Tibial nerve (tissue), 4 donors: ENCODE measurements at places on chromosomes 11 and 22. TPM values are rescaled to one million over a fixed set of nuclear protein-coding genes. Genes with fewer than 3 reads are reported as not detected.
A peak's percentile ranks its signal among the peaks of the same experiment; 100 is the strongest.

DNA sequence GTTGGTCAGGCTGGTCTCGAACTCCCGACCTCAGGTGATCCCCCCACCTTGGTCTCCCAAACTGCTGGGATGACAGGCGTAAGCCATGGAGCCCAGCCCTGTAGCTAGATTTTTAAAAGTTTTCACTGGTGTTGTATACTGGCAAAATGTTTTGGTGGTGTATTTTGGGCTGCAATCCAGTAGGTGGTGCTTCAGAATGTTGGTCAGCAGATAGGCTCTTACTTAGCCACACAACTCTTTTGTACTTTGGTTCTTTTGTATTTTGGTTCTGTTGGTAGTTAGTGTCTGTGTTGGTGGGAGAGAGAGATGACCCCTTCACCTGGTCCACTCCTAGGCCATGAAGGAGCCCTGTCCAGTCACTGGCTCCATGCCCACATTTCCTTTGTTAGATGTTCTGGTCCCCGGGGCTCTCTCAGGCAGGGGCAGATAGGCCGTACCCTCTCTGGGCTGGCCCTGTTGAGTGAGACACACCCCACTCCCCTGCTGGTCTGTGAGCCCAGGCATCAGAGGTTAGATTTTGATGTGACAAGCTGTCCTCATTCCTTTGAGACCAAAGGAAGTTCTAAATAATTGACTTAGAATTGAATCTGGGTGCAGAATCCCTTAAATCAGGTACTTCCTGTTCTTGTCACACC lies 123.8 kb downstream of the DDX10 start:
- no peak for DNase-seq
- no peaks in the 10 kb centered on the region for H3K27me3 ChIP-seq

GRCh38 chr11:61947486-61948210 lies 2.5 kb upstream of the BEST1 start:
- no peaks in the 10 kb centered on the region for H3K27me3 ChIP-seq
- H3K4me3 ChIP-seq, result no peak overlapping the region
- H3K4me1 ChIP-seq, result peaks cover 36% of the 10 kb centered on the region
- H3K27ac ChIP-seq, result peak overlapping the region; percentile 92
- DNase-seq, result peak; percentile 99

- peaks cover 62% of the 10 kb centered on the region for H3K36me3 ChIP-seq
- peak overlapping the region; percentile 89 for H3K4me3 ChIP-seq
- no peaks in the 10 kb centered on the region for H3K27me3 ChIP-seq
- peaks cover 27% of the 10 kb centered on the region for H3K4me1 ChIP-seq
- no peak for DNase-seq
Measured at GRCh38 chr11:209275-210121, 2.0 kb downstream of the RIC8A start.

DNA sequence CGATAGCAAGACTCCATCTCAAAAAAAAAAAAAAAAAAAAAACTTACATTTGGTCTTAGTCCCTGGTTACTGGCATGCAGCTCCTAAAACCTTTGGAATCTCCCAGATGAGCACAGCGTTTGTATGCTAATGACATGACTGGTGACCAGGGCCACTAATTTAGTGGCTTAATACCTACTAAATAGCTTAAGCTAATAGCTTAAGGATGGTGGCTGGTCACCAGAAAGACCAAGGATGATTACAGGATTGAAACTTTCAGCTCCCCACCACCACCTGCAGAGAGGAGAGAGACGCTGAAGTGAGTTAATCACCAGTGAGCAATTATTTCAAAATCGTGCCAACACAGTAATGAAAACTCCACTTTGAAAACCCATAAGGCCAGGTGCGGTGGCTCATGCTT lies 37.1 kb downstream of the DENND5A start:
- no peak for DNase-seq
- H3K27me3 ChIP-seq, result no peaks in the 10 kb centered on the region
- no peak overlapping the region for H3K27ac ChIP-seq
- H3K4me1 ChIP-seq, result no peaks in the 10 kb centered on the region
- H3K36me3 ChIP-seq, result no peaks in the 10 kb centered on the region

- H3K4me1 ChIP-seq, result no peaks in the 10 kb centered on the region
- H3K27me3 ChIP-seq, result no peaks in the 10 kb centered on the region
- no peak overlapping the region for H3K27ac ChIP-seq
Measured at GRCh38 chr11:86291466-86292262, 10.4 kb upstream of the HIKESHI start.

- H3K4me3 ChIP-seq, result peak overlapping the region; percentile 56
- no peak for DNase-seq
- H3K36me3 ChIP-seq, result no peaks in the 10 kb centered on the region
- H3K27me3 ChIP-seq, result no peaks in the 10 kb centered on the region
- no peak overlapping the region for H3K27ac ChIP-seq
- peaks cover 14% of the 10 kb centered on the region for H3K4me1 ChIP-seq
Measured at GRCh38 chr22:28882545-28882877, 861 bp upstream of the ZNRF3 start.

- H3K27me3 ChIP-seq, result no peaks in the 10 kb centered on the region
- no peaks in the 10 kb centered on the region for H3K36me3 ChIP-seq
- no peak overlapping the region for H3K4me3 ChIP-seq
- no peak overlapping the region for H3K27ac ChIP-seq
- no peaks in the 10 kb centered on the region for H3K4me1 ChIP-seq
Measured at GRCh38 chr11:90343673-90344072, 120.8 kb upstream of the CHORDC1 start.

The TTC38 gene
- total RNA-seq, result 68.1 TPM

DNA sequence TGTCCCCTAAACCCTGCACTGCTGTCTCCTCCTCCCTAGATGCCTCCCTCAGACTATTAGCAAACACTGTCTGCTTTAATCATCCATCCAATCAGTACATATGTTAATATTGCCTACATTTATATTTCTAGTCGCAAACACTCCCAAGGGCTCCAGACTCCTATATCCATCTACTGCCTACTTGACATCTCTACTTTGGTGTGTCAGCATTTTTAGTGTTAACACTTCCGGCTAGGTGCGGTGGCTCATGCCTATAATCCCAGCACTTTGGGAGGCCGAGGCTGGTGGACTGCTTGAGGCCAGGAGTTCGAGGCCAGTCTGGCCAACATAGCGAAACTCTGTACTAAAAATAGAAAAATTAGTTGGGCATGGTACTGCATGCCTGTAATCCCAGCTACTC lies 5.5 kb upstream of the THOC5 start:
- peaks cover 15% of the 10 kb centered on the region for H3K36me3 ChIP-seq
- H3K27me3 ChIP-seq, result no peaks in the 10 kb centered on the region
- peaks cover 7% of the 10 kb centered on the region for H3K4me1 ChIP-seq

The LRRN4CL gene
- 48.8 TPM for total RNA-seq

GRCh38 chr11:9855579-9856287 lies 191.9 kb downstream of the SWAP70 start:
- H3K27me3 ChIP-seq, result no peaks in the 10 kb centered on the region
- H3K4me3 ChIP-seq, result no peak overlapping the region
- DNase-seq, result no peak

The KCNJ11 gene
- 3.3 TPM for total RNA-seq

DNA sequence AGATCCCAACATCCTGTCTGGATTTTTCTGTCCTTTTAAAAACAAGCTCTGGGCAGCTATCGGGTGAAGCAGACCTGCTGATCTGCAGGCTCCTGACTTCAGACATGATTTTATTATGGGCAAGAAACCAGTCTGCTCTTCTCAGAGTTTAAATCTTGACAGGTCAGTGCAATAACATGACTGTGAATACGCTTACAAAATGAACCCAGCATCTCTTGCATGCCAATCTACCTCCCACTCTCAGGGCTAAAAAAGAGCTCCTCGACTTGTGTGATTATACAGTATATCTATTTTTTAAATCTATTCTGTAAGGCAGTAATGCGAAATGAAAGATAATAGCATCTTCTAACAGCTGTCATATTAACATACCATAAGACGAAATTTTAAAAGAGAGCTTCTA lies 18.7 kb upstream of the ASPHD2 start:
- no peak for DNase-seq
- H3K4me1 ChIP-seq, result no peaks in the 10 kb centered on the region
- no peaks in the 10 kb centered on the region for H3K27me3 ChIP-seq

The OR56A1 gene
- not detected for total RNA-seq

- H3K36me3 ChIP-seq, result no peaks in the 10 kb centered on the region
- no peak for DNase-seq
- H3K4me3 ChIP-seq, result no peak overlapping the region
- no peak overlapping the region for H3K27ac ChIP-seq
- peaks cover under 1% of the 10 kb centered on the region for H3K27me3 ChIP-seq
Measured at GRCh38 chr22:30444632-30445437, 19.3 kb downstream of the MTFP1 start.

The HSCB gene
- total RNA-seq, result 38.7 TPM

The NEU3 gene
- 5.0 TPM for total RNA-seq

The SPECC1L gene
- total RNA-seq, result 42.2 TPM

The OR52E8 gene
- not detected for total RNA-seq

The LDHAL6A gene
- total RNA-seq, result not detected

DNA sequence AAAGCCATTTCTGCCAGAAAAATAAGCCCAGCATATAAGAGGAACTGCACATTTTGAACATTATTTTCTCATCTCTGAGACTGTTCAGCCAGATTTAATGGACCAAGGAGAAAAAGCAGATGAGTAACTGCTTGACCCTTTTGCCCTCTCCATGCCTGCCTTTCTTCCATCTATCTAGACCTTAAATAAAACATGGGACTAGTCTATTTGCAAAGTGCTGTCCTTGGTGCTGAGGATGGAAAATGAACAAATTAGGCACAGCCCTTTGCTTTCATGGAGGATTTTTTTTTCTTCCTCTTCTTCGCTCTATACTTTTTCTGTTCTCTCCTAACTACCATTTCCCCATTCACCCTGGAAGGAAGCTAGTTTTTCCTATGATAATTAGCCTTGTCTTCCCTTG lies 361.3 kb downstream of the GRM5 start:
- DNase-seq, result no peak
- H3K4me1 ChIP-seq, result no peaks in the 10 kb centered on the region
- no peaks in the 10 kb centered on the region for H3K27me3 ChIP-seq
- H3K27ac ChIP-seq, result no peak overlapping the region
- no peak overlapping the region for H3K4me3 ChIP-seq

The CDPF1 gene
- 13.5 TPM for total RNA-seq

- peaks cover 17% of the 10 kb centered on the region for H3K4me1 ChIP-seq
- H3K36me3 ChIP-seq, result no peaks in the 10 kb centered on the region
- DNase-seq, result no peak
- H3K27me3 ChIP-seq, result no peaks in the 10 kb centered on the region
- H3K4me3 ChIP-seq, result no peak overlapping the region
Measured at GRCh38 chr22:26552466-26552865, 37.5 kb downstream of the TPST2 start.

GRCh38 chr11:94134651-94135512 lies 6.2 kb downstream of the PANX1 start:
- peak; percentile 67 for DNase-seq
- H3K36me3 ChIP-seq, result no peaks in the 10 kb centered on the region
- no peak overlapping the region for H3K4me3 ChIP-seq
- H3K27ac ChIP-seq, result peak overlapping the region; percentile 25
- no peaks in the 10 kb centered on the region for H3K4me1 ChIP-seq

The PHF21B gene
- total RNA-seq, result 4.2 TPM

The RAG1 gene
- 0.60 TPM for total RNA-seq

GRCh38 chr11:74397501-74398243 lies 561 bp downstream of the PGM2L1 start:
- no peaks in the 10 kb centered on the region for H3K36me3 ChIP-seq
- H3K4me1 ChIP-seq, result peaks cover 3% of the 10 kb centered on the region
- peak overlapping the region; percentile 84 for H3K27ac ChIP-seq
- H3K4me3 ChIP-seq, result peak overlapping the region; percentile 75
- H3K27me3 ChIP-seq, result no peaks in the 10 kb centered on the region

GRCh38 chr11:11931461-11932055 lies 76.9 kb downstream of the DKK3 start:
- no peak overlapping the region for H3K4me3 ChIP-seq
- DNase-seq, result peak; percentile 54
- H3K27me3 ChIP-seq, result no peaks in the 10 kb centered on the region
- H3K27ac ChIP-seq, result no peak overlapping the region

DNA sequence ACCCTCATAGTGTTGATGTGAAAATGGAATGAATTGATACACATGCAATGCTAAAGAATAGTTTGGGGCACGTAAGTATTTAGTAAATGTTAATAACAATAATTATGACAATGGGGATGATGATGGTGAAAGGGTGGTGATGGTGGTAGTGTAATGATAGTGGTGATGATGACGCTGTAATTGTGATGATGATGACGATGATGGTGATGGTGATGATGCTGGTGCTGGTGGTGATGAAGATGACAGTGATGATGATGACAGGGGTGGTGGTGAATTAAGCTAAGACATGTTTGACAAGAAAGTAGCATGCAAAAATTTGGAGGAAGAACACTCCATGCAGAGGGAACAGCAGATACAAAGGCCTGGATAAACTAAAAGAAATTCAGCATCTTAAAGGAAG lies 364.4 kb upstream of the API5 start:
- H3K27ac ChIP-seq, result no peak overlapping the region
- H3K36me3 ChIP-seq, result no peaks in the 10 kb centered on the region
- no peak for DNase-seq
- no peaks in the 10 kb centered on the region for H3K27me3 ChIP-seq
- no peak overlapping the region for H3K4me3 ChIP-seq

DNA sequence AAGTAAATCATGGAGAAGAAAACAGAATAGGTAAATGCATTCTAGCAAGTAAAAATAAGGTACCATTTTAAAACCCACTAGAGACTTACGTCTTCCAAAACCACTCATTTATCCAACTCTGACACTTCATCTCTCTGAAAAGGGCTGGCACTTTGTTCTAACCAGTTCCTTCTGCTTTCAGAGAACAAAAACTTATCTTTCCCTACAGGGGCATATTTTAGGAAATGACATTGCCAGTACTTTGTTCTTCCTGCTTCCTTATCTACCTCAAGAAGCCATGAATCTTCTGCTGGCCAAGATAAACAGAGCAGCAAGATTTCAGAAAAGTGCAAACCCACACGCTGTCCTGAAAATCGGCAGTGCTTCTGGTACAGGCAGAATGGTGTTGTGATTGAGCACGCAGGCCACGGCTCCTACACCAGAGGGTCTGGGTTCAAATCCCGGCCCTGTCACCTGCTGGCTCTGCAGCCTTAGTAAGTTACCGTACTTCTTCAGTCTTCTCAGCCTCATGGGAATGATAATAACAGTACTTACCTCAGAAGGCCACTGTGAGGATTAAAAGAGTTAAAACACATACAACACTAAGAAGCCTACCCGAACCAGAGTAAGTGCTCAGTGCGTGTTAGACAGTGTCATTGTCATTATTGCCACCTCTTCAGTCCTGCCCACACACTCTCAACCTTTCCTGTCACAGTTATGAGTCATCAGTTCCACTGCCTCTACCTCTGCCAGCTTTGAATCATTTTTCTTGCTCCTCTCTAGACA lies 11.0 kb downstream of the MPZL3 start:
- H3K27ac ChIP-seq, result peak overlapping the region; percentile 66
- no peak for DNase-seq
- peaks cover 10% of the 10 kb centered on the region for H3K27me3 ChIP-seq

GRCh38 chr11:114216796-114217180 lies 79.4 kb upstream of the NNMT start:
- no peaks in the 10 kb centered on the region for H3K27me3 ChIP-seq
- H3K4me3 ChIP-seq, result no peak overlapping the region
- H3K27ac ChIP-seq, result no peak overlapping the region
- no peaks in the 10 kb centered on the region for H3K4me1 ChIP-seq
- no peaks in the 10 kb centered on the region for H3K36me3 ChIP-seq
